Esophagus muscularis mucosa (tissue), 4 donors: ENCODE measurements at places on chromosomes 5 and 9. TPM values are rescaled to one million over a fixed set of nuclear protein-coding genes. Genes with fewer than 3 reads are reported as not detected.

IL13 gene
- not detected for total RNA-seq

SLC34A3 gene
- not detected for total RNA-seq

ZFP2 gene
- total RNA-seq: 2.3 TPM

FAT2 gene
- total RNA-seq: not detected

PKD2L2 gene
- not detected for total RNA-seq

GRCh38 chr5:88658886-88659285 is 224.1 kb downstream of the MEF2C start:
- DNase-seq: no peak

DNA sequence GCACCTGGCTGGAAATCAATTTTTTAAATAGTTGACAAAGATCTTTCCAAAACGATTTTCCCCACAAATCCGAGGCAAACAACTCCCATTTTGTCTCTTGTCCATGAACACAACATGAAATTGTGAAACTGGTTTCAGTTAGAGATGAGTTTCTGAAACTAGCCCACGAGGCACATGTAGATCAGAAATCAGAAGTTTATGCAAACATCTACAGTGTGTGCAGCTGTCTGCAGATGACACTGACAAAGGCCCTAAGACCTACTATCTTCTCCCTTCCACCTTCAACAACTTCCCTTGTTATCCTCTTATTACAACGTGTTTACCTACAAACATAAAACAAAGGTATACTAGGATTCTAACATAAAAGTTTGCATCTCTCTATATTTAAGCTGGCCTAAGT is 183.3 kb downstream of the DIRAS2 start:
- no peak for DNase-seq

DNA sequence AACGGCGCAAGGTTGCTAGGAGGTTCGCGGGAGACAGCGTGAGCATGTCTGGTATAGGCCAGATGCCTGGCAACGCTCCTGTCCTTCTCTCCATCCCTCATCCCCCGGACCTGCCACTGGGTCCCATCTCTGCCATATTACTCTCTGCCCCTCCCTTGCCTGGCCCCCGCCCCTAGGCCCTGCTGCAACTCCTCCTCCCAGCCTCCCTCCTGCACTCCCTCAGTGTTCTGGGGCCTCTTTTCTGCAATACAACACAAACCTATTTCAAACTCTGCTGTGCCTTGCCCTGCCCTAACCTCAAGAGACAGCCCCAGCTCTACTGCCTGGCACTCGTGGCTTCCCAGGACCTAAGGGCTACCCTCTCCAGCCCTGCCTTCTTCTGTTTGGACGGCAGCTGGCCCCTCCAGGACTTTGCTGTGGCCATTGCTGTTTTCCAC is 8.9 kb upstream of the DBN1 start:
- no peak for DNase-seq

DNA sequence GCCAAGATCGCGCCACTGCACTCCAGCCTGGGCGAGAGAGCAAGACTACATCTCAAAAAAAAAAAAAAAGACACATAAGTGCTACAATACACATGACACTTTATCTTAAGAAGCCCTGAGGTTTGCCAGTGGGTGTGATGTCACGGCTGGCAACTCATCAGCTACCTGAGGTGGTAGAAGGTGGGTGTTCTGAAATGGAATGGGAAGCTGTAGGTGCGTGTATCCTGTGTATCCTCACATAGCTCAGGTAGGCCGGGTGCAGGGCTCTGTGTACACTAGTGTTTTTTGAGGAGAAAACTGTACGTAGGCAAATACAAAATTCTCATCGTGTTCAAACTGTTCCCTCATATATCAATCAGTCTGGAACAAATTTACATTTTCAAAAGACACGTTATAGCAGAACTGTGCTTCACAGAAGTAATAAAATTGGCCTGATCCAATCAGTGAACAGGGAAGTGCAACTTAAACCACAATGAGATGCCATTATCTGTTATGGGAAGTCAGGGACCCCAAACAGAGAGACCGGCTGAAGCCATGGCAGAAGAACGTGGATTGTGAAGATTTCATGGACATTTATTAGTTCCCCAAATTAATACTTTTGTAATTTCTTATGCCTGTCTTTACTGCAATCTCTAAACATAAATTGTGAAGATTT is 10.4 kb downstream of the BICD2 start:
- no peak for DNase-seq

GRCh38 chr9:133515615-133516255 is 9.0 kb downstream of the MYMK start:
- no peak for DNase-seq

GRCh38 chr5:9268226-9268625 is 277.6 kb downstream of the SEMA5A start:
- no peak for DNase-seq
